RWPE2 (cell line): ENCODE measurements at places on chromosomes 7 and 10.
A peak's percentile ranks its signal among the peaks of the same experiment; 100 is the strongest.

GRCh38 chr10:116826803-116827202 lies 22.5 kb upstream of the ENO4 start:
- no peaks in the 10 kb centered on the region for H3K36me3 ChIP-seq
- H3K27ac ChIP-seq, result no peak overlapping the region
- no peaks in the 10 kb centered on the region for H3K4me1 ChIP-seq
- H3K4me3 ChIP-seq, result no peak overlapping the region

DNA sequence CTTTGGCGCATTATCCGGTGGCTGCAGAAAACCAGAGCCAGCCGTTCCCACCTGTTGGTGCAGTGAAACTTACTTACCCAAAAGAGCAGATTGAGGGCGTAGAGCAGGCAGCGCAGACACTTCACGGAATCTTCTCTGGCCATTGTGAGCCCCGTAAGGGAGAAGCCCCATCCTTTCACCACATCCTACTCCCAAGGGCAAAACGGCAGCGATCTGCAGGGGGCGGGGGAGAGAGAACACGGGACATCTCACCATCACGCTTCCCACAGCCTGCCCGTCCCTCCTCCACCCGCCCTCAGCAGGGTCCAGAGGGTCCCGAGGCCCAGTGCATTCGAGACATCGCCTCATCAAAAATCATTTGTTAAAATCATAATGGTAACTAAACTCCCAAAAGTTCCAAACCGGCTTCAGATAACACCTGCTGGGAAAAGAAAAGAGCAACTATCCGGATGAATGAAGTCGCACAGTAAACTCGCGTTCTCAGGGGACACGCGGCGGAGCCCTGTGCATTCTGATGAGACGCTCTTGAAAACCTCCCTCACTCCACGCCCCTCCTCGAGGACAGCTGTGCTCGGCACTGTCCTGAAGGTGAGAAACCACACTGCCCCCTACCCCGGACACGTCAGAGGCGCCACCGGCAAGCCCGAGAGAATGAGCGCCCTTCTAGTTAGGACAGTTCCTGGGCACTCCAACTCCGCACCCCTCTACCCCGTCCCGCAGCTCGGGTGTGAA lies 1.2 kb downstream of the TSPAN12 start:
- H3K4me1 ChIP-seq, result no peaks in the 10 kb centered on the region
- no peaks in the 10 kb centered on the region for H3K36me3 ChIP-seq
- H3K4me3 ChIP-seq, result peak overlapping the region; percentile 68
- no peak overlapping the region for H3K27ac ChIP-seq
- no peak for DNase-seq

DNA sequence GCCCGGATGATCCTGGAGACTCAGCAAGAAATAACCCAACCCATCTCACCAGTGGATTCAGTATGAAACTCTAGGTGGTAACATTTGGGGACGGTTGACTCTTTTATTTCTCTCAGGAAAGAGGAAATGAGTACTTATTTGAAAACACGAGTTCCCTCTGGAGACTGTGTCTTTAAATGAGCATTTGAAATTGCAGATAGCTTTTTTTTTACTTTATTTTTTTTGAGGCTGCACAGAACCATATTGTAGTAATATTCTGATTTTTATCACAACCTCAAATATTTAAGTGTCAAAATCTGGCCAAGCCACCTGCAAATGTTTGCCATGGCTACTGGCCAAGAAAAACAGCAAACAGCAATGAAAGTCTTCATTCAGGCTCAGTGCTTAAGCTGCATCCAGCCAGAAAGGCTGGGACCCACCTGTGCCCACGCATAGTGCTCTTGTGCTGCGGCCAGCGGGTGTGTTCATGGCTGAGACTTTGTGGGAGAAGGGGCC lies 160.8 kb downstream of the CREB5 start:
- DNase-seq, result no peak
- no peaks in the 10 kb centered on the region for H3K36me3 ChIP-seq
- H3K27ac ChIP-seq, result no peak overlapping the region
- peaks cover 45% of the 10 kb centered on the region for H3K4me1 ChIP-seq
- H3K4me3 ChIP-seq, result no peak overlapping the region
- H3K27me3 ChIP-seq, result no peaks in the 10 kb centered on the region

DNA sequence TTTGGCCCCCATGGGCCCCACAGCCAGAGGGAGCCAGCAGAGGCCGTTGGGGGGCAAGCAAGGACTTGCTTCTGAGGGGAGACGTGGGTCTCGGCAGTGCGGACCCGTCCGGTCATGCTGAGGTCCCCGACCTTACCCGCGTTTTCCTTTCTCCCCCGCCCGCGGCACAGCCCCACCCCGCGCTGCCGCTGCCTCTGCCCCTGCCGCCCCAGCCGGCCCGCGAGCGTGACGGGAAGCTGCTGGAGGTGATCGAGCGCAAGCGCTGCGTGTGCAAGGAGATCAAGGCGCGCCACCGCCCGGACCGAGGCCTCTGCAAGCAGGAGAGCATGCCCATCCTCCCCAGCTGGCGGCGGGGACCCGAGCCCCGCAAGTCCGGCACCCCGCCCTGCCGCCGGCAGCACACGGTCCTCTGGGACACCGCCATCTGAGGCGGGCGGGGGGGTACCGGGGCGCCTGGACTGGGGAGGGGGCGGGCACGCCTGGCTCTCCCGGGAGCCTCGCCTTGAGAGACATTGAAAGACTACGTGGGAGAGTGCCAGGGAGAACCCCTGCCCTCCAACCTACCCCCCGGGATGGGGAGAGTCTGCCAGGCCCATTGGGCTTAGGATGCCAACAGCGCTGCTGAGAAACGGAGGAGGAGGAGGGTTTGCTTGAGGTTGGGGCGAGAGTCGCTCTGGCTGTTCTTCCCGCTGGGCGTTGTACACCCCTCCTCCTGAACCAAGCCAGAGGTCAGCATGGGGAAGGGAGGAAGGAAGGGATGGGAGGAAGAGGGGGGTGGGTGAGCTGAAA lies 9.9 kb downstream of the NYAP1 start:
- DNase-seq, result no peak
- no peaks in the 10 kb centered on the region for H3K27me3 ChIP-seq
- H3K4me1 ChIP-seq, result no peaks in the 10 kb centered on the region
- H3K4me3 ChIP-seq, result peak overlapping the region; percentile 20
- H3K27ac ChIP-seq, result no peak overlapping the region
- no peaks in the 10 kb centered on the region for H3K36me3 ChIP-seq

GRCh38 chr10:96588060-96588554 lies 1.3 kb upstream of the TM9SF3 start:
- H3K4me3 ChIP-seq, result peak overlapping the region; percentile 61
- peaks cover 13% of the 10 kb centered on the region for H3K36me3 ChIP-seq
- peak overlapping the region; percentile 84 for H3K27ac ChIP-seq
- no peaks in the 10 kb centered on the region for H3K27me3 ChIP-seq
- no peak for DNase-seq

- H3K4me3 ChIP-seq, result no peak overlapping the region
- no peak for DNase-seq
- peaks cover 23% of the 10 kb centered on the region for H3K36me3 ChIP-seq
- no peaks in the 10 kb centered on the region for H3K27me3 ChIP-seq
These were observed 116.6 kb downstream of the KMT2E start for GRCh38 chr7:105130580-105130979.

- no peaks in the 10 kb centered on the region for H3K4me1 ChIP-seq
- no peak overlapping the region for H3K27ac ChIP-seq
- H3K4me3 ChIP-seq, result no peak overlapping the region
- H3K27me3 ChIP-seq, result no peaks in the 10 kb centered on the region
These were observed 77.7 kb upstream of the FAM3C start for GRCh38 chr7:121473645-121474300.

- no peak overlapping the region for H3K4me3 ChIP-seq
- H3K27ac ChIP-seq, result no peak overlapping the region
- no peak for DNase-seq
- H3K27me3 ChIP-seq, result no peaks in the 10 kb centered on the region
- no peaks in the 10 kb centered on the region for H3K36me3 ChIP-seq
These were observed 273.1 kb downstream of the SEMA3D start for GRCh38 chr7:84913731-84914130.

DNA sequence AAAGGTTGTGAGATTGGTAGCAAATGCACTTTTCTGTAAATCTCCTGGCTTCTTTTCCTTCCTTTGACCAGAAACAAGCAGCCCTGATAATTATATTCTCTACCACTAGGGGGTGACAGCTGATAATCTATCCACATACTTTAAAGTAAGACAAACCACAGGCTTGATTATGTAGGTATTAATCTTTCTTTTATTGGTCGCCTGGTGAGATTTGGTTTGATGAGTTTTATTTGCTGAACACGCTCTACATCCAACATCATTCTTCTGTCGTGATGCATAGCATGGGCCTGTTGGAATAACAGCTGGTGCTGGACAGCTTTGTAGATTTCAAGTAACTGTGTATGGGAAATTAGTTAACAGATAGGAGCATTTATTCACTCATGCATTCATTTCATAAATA lies 63.5 kb downstream of the ZNF365 start:
- H3K36me3 ChIP-seq, result no peaks in the 10 kb centered on the region
- H3K4me3 ChIP-seq, result no peak overlapping the region
- peaks cover 16% of the 10 kb centered on the region for H3K4me1 ChIP-seq

DNA sequence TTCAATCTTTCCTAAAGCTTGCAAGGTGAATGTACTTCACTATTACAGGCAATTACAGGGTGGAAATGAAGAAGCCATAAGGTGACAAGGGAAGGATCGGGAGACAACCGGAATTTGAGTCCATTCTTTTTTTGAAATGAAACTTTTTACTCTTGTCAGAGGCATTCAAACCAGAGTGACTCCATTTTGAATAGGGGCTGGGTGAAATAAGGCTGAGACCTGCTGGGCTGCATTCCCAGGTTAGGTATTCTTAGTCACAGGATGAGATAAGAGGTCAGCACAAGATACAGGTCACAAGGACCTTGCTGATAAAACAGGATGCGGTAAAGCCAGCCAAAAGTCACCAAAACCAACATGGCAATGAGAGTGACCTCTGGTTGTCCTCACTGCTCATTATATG lies 363.3 kb downstream of the TYW1 start:
- H3K27me3 ChIP-seq, result peaks cover 16% of the 10 kb centered on the region
- no peak overlapping the region for H3K27ac ChIP-seq
- no peaks in the 10 kb centered on the region for H3K4me1 ChIP-seq
- no peaks in the 10 kb centered on the region for H3K36me3 ChIP-seq

- peak overlapping the region; percentile 87 for H3K27ac ChIP-seq
- no peaks in the 10 kb centered on the region for H3K36me3 ChIP-seq
- no peak overlapping the region for H3K4me3 ChIP-seq
- peaks cover 11% of the 10 kb centered on the region for H3K4me1 ChIP-seq
- no peak for DNase-seq
These were observed 19.1 kb downstream of the DENND2A start for GRCh38 chr7:140621401-140622021.

- H3K27ac ChIP-seq, result peak overlapping the region; percentile 64
- no peak overlapping the region for H3K4me3 ChIP-seq
- no peaks in the 10 kb centered on the region for H3K27me3 ChIP-seq
- peak; percentile 72 for DNase-seq
- no peaks in the 10 kb centered on the region for H3K36me3 ChIP-seq
These were observed 28.0 kb upstream of the SLC39A12 start for GRCh38 chr10:17923728-17924127.

GRCh38 chr7:70492625-70493024 lies 639.3 kb upstream of the GALNT17 start:
- no peaks in the 10 kb centered on the region for H3K4me1 ChIP-seq
- no peak overlapping the region for H3K4me3 ChIP-seq
- H3K36me3 ChIP-seq, result no peaks in the 10 kb centered on the region
- H3K27ac ChIP-seq, result no peak overlapping the region
- H3K27me3 ChIP-seq, result no peaks in the 10 kb centered on the region

GRCh38 chr10:5976512-5977470 lies 552 bp downstream of the IL15RA start:
- peak overlapping the region; percentile 62 for H3K4me3 ChIP-seq
- H3K4me1 ChIP-seq, result peaks cover under 1% of the 10 kb centered on the region

DNA sequence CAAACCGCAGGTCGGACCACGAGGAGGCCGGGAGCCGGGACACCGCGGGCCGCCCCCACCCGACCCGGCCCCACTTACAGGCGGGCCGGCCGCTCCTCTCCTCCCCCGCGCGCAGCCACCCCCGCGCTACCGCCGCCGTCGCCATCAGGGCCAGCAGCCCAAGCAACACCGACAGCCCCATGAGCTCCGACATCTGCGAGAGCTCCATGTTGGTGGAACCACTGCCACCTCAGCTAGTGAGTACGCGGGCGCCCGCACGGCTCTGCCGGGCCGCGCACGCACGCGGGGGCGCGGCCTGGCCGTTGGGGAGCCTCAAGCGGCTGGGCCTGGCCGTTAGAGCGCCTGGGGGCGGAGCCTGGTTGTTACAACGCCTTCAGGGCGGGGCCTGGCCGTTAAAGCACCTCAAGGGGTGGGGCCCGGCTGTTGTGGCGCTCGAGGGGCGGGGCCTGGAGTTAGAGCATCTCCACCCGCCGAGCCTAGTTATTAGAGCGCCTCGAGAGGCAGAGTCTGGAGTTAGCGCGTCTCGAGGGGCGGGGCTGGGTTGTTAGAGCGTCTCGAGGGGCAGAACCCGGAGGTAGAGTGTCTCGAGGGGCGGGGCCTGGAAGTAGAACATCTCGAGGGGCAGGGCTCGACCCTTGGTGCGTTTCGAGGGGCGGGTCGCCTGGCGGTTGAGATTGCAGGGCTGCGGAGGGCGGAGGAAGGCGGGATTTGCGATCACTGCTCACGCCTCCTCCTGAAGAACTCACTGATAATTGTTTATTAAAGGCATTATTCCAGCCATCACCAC lies at the start of gene TBL2:
Gene TBL2 (minus strand): TSS at position 238 of the 787 bp plus-strand sequence. CDS start 30 bp downstream, at position 208.
- no peaks in the 10 kb centered on the region for H3K4me1 ChIP-seq
- H3K27ac ChIP-seq, result peak within 1 kb of the TSS; percentile 72
- peaks cover 22% of the 10 kb centered on the region for H3K36me3 ChIP-seq
- H3K27me3 ChIP-seq, result no peaks in the 10 kb centered on the region
- H3K4me3 ChIP-seq, result peak within 1 kb of the TSS; percentile 90

- no peaks in the 10 kb centered on the region for H3K36me3 ChIP-seq
- H3K4me3 ChIP-seq, result no peak overlapping the region
- no peak overlapping the region for H3K27ac ChIP-seq
- no peaks in the 10 kb centered on the region for H3K4me1 ChIP-seq
- H3K27me3 ChIP-seq, result no peaks in the 10 kb centered on the region
These were observed 1.1 kb downstream of the A1CF start for GRCh38 chr10:50884302-50884701.

DNA sequence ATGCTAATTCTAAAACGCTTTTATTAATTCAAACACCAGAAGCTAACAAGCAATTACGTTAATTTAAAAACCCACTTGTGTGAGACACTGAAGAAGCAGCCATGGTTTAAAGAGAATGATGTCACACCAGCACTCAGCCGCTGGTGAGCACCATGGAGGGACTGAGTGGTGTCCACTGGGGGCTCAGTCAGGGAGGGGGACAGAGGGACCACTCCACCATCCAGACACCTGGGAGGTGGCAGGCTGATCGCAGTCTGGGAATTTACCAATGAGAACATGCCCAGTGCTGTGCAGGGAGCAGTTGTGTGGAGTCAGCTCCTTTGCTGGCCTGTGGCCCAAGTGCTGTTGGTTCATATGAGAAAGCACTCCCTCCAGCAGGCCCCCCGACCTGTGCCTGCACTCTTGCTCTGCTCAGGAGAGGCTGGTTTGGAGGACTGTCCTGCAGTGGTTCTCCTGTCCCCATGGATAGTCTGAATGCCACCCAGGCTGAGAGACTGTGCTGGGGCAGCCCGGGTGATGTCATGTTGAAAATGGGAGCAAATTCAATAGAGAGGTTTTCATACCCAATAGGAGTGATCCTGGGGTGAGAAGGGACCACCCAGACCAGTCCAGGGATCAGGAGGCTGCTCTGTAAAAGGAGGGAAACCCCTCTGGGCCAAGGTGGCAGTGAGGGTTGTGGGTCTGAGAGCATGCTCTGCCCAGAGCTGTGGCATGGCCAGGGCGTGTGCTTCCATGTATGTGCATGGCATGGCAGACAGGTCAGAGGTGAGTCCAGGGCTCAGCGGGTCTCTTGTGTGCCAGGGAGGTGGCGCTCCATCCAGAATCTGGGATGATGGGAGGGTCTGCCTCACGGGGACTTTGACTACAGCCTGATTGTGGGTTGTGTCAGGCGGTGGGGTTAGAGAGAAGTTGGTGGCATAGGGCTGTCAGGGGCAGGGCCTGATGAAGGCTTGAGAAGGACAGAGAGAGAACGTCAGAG lies 12.7 kb downstream of the ADCY1 start:
- no peak for DNase-seq
- no peaks in the 10 kb centered on the region for H3K4me1 ChIP-seq
- peaks cover 5% of the 10 kb centered on the region for H3K27me3 ChIP-seq
- no peaks in the 10 kb centered on the region for H3K36me3 ChIP-seq
- no peak overlapping the region for H3K27ac ChIP-seq
